ENCODE measurements at places on chromosomes 7 and 10.

- no peak for DNase-seq
Measured at GRCh38 chr7:7565746-7566650, 686 bp upstream of the MIOS start.

GRCh38 chr7:40412323-40412722, 277.5 kb downstream of the SUGCT start:
- no peak for DNase-seq

GRCh38 chr10:71631007-71631861, 88.3 kb downstream of the C10orf105 start:
- DNase-seq, result no peak

- no peak for DNase-seq
Measured at GRCh38 chr7:44281811-44282600, 43.4 kb downstream of the CAMK2B start.

DNA sequence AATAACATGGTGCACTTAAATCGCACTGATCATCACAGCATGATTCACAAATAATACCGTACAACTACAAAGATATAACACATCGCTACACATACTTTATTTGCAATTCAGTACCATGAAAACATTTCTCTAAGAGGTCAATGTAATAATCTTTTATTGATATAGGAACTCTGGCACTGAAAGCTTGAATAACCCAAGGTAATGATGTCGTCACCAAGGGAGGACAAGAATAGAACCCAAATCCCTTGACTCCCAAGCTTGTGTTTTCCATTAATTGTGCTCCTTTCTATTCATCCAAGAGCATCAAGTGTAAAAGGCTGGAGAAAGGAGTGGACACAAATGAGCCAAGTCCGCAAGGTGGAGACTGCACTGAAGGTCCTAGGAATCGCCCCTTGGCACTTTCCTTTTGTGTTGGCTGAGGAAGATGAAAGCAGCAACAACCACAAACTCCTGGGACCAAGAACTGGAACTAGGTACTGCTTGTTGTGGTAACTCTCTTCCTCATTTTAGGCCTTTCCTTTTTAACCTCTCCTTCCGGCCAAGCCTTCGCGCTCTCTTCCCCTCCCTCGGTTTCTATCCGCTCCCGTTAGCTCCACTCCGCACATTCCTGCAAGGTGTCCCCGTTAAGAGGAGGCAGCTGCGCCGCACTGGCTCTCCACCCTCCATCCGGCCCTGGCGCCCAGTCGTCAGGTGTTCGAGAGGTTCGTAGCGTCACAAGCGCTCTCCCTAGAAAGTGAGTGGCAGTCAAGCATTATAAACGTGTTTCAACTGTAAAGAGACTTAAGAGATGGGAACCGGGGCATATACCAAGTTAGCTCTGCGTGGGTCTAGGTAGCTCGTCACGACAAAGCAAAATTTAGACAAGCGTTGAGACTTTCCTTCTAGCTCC, 1.0 kb upstream of the CBLL1 start:
- no peak for DNase-seq

DNA sequence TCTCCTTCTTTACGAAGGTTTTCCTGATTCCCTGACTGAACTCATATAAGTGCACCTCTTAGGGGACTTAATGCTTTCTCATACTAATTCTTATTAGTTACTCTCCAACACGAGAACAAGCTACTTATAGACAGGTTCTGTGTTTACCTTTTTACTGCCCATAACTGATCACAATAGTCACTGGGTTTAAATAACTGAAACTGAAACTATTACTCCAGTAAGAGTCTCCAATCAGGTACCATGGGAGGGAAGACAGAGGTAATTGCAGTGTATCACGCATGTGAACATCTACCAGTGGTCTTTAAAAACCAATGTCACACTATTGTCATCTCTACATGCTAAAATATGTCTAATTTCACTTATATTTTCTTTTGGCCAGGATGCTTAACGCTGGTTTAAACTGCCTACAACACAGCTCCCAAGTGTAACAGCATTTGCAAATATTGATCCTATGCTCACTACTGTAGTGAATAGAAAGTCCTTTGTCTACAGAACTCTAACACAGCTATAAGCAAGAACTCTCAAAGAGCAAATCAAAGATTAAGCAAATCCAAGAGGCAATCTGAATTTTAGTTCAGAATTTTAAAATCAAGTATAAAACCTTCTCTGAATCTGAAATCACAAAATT, 3.6 kb downstream of the GDI2 start:
- DNase-seq, result no peak
